Stimulated activated CD4-positive, alpha-beta T cell treated with anti-CD3 and anti-CD28 coated beads, Interleukin-1b, Interleukin-23, amount 100 ng/mL, for 24 hours (primary cell): ENCODE measurements at places on chromosomes 16 and 17.

DNA sequence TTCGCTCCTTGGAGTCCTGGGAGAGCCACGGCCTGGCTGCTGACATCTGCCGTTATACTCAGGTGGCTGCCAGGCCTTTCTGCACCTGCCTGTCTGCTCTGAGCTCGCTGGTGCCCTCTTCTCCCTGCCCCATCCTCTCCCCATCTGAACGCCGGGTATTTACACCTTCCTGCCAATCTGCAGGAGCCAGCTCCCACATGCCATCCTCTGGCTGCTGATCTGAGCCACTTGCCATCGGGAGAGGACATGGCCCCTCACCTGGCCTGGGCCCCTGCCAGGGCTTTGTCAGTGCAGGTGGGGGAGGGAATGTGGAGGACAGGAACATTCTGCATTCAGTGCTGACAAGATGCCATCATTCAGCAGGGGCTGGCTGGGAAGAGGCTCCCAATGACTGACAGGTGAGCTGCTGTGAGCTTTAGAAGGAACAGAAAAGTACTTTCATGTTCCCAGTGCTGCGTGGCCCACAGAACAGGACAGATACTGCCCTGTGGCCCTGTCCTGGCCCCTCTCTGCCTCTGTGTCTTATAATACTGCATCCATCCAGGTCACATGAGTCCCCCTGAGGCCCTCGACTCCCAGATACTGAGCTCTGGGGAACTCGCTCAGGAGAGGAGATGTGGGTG lies 96.3 kb upstream of the ZNF469 start:
- DNase-seq, result no peak

GRCh38 chr17:10875430-10875851 lies 37.6 kb upstream of the PIRT start:
- no peak for DNase-seq

DNA sequence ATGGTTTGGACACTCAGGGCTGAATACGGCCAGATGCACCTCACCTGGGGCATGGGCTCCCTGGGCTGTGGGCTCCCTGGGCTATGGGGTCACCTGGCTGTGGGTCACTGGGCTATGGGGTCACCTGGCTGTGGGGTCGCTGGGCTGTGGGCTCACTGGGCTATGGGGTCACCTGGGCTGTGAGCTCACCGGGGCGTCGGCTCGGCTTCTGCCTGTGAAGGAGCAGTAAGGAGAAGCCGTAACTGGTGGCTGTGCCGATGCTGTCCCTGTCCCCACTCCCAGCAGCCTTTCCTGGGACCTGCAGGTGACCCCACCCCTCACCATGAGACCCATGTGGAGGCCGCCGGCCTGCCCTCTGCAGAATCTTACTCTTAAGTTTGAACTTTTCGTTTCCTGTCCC lies 1.9 kb upstream of the PERCC1 start:
- DNase-seq, result no peak

DNA sequence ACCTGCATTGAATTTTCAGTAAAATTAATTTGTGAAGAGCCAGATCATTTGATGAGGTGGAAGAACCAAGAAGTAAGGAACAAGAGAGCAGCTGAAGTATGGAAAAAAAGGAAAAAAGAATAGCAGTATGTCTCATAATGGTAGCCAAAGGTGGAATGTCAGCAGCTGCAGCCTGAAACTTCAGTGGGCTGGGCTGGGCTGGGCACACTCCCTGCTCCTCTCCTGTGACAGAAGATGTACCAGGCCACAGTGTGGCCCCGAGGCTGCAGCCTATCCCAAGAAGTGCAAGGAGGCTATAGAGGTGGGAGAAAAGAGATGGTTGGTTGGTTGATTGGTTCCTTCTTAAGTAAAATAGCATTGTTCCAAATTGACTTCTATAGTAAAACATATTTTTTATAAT lies 84.5 kb downstream of the TNRC6C start:
- DNase-seq, result no peak

- DNase-seq, result no peak
These were observed 46.4 kb upstream of the SDK2 start for GRCh38 chr17:73690676-73691075.

GRCh38 chr16:19515757-19516156 lies 6.1 kb downstream of the GDE1 start:
- DNase-seq, result no peak

- no peak for DNase-seq
These were observed 374.6 kb upstream of the HSBP1 start for GRCh38 chr16:83433201-83433600.

- DNase-seq, result no peak
These were observed 53.1 kb upstream of the TANGO6 start for GRCh38 chr16:68790130-68790761.

DNA sequence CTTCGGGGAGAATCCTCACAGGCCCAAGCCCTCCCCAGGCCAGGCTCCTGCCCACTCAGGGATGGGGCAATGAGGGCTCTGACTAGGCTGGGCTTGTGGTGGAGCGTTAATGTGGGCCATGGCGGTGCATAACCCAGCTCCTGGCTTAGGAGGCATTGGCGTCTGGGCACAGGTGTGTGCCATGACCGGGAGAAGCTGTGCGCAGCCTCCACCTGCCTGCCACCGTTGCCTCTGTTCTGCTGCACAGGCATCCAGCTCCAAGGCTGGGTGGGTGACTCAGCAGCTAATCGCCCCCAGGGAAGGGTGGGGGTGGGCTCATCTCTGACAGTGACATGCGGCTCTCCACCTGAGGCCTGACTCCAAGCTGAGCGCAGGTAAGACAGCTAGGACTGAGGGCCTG lies 3.5 kb upstream of the ARHGAP27 start:
- DNase-seq, result no peak

- no peak for DNase-seq
These were observed 144.1 kb upstream of the HLF start for GRCh38 chr17:55120651-55121050.

DNA sequence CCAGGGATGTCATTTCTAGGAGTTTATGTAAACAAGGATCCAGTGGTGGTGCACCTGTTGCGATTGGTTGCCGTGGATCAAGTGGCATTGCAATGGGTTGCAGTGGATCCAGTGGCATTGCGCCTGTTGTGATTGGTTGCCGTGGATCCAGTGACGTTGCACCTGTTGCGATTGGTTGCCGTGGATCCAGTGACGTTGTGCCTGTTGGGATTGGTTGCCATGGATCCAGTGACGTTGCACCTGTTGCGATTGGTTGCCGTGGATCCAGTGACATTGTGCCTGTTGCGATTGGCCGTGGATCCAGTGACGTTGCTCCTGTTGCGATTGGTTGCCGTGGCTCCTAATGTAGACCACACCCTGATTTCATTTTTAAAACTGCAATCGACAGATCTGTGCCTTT lies 56.2 kb upstream of the CRISPLD2 start:
- DNase-seq, result no peak

GRCh38 chr16:81848306-81848853 lies 69.3 kb downstream of the PLCG2 start:
- DNase-seq, result no peak

DNA sequence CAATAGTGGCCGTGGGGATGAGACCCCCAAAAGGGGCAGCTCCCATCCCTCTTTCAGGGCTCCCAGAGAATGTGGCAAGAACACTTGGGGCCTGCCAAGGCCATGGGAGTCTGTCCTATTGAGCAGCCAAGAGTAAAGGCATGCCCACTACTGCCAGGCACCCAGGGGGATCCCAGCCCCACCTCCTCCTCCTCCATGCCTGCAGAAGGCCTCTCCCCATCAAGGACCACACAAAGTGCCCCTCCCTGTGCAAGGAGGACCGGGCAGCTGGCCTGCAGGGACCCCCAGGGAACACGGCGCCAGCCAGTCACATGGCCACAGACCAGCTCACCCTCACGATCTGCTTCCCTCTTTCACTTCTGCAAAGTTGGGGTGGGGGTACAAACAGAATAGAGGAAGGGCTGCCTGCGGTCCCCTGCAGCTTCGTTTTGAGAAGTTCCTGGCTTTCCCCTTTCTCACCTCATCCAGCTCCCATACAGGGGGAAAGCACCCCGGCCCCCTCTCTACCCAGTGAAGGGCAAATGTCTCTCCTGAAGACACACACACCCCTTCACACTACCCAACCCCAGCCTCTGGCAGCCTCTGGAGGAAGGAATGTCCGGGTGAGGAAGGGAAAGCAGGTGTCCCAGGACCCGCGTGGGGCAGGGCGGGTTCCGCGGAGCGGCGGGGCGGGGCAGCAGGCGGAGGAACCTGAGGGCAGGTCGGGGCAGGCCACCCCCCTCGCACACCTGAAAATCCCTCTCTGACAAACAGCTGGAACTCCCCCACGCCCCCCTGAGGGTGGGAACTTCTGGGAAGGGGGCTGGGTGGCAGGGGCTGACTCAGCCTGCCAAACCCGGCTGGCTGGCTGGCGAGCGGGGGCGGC lies 2.0 kb downstream of the PPP1R9B start:
- no peak for DNase-seq

DNA sequence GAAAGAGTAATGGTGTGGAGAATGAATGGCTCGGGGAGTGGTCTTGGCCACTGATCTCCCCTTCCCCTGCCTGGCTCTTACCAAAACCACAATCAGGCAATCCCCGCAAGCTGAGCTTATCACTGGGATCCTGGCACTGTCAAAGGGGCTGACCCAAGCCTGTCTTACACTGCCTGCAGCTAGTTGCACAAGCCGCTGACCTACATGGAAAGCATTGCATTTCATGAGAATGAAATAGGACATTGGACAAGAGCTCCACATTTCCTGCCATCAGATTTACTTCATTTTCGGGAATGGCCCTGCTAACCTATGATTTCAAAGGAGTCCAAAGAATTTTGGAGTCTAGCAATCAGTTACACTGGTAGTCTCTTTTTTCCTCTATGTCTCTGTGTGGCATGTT lies 146.4 kb downstream of the PCTP start:
- no peak for DNase-seq

GRCh38 chr16:86953631-86954391 lies 363.4 kb downstream of the C16orf95 start:
- DNase-seq, result no peak

- DNase-seq, result no peak
These were observed 38.7 kb upstream of the DHX8 start for GRCh38 chr17:43445009-43445589.

- DNase-seq, result peak; percentile 62
These were observed at the start of gene ZNF652 for GRCh38 chr17:49361902-49362722. Gene ZNF652 (minus strand): TSS chr17:49362250. CDS start chr17:49317725, 44,525 bp downstream.

DNA sequence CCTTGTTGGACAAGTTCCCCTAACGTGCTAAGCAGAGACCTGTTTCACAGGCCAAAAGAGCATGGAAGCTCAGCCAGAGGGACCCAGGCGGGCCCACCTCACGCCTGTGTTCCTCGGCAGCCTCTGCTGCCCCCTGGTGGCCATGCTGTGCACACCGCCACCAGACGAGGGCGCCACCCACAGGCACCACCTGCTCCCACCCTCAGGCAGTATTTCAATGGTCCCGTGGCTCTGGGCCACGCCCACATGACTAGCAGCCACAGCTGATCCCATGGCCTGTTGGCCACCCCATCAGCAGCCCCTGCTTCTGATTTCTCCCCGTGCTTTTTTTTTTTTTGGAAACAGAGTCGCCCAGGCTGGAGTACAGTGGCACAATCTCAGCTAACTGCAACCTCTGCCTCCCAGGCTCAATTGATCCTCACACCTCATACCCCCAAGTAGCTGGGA lies 18.9 kb downstream of the MPG start:
- peak; percentile 78 for DNase-seq

DNA sequence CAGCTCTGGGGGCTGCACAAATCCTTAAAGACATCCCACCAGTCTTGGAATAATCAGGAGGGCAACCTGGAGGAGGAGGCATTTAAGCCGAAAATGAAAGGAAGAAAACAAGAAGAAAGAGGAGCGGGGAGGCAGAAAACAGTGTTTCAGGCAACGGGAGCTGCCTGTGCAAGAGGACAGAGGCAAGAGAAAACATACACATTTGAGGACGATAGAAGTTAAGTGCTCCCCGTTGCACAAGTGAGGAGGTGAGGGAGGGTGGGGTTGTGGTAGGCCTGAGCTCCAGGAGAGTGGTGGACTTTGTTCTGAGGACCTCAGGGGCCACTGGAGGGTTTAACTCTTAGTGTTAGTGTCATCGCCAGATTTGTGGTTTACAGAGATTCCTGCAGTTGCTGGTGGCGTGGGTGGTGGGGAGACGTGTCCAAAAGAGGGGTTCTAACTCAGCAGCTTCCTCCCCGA lies 27.6 kb upstream of the CIBAR2 start:
- no peak for DNase-seq

GRCh38 chr16:20879175-20880040 lies 20.8 kb downstream of the DCUN1D3 start:
- no peak for DNase-seq

DNA sequence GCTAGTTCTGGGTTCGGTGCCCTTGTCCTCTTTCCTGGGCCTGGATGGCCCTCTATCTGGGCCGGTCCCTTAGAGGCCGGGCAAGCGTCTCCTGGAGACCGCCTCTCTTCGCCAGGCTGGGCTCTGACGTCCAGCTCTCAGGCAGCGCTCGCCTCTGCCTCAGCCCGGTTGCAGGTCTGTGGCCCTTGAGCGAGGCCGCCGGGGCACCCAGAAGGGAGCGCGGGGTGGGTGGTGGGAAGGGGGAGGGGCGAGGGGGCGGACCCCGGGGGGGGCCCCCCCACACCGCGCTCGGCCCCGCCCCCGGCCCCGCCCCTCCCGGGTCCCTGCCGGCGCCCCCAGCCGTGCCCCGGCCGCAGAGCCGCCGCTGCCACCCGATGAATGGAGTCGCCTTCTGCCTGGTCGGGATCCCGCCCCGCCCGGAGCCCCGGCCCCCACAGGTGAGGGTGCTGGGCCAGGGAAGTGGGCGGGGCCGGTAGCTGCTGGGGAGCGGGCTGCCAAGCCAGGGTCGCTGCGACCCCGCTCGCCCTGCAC lies at the start of gene ARHGAP23:
Gene ARHGAP23, plus strand, starts transcription at position 353 of the 531 bp plus-strand sequence. Its CDS starts 22 bp downstream, at position 375.
- DNase-seq, result no peak

DNA sequence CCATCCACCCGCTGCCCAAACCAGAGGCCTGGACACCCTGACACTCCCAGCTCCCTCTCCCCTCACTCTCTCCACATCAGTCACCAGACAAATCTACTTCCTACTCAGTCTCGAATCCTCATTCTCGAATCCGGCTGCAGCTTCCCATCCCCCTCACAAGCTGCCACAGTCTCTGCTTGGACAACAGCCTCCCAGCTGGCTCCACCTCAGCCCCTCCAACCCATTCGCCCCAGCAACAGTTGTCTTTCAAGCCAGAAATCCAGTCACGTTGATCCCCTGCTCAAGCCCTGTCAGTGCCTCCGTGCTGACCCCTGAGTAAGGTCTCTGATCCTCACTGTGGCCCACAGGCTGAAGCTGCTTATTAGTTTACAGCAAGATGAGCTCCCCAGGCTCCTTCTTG lies 44.2 kb upstream of the MTSS2 start:
- DNase-seq, result no peak

- DNase-seq, result no peak
These were observed 54.7 kb upstream of the CDH11 start for GRCh38 chr16:65176603-65177002.
